ENCODE measurements at places on chromosomes 2 and 18.

- no peak for DNase-seq
Observed at GRCh38 chr18:79393635-79394533, 1.8 kb upstream of the NFATC1 start.

DNA sequence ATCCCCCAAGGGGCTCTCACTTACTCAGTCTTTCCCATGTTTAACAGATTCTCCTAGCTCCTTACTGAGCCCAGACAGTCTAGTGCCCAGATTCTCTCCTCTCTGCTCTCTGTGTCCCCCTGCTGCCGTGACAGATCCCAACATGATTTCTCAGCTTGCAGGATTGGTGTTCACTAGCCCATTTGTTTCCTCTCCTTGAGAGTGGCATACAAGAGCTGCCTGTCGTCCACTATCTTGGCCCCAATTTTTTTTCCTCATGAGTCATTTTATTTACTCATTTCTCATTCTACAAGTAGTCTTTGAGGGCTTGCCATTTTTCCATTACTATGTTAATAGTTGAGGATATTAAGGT is 199.9 kb upstream of the FN1 start:
- DNase-seq: no peak

GRCh38 chr18:34281290-34281689 is 56.6 kb upstream of the NOL4 start:
- DNase-seq: no peak

DNA sequence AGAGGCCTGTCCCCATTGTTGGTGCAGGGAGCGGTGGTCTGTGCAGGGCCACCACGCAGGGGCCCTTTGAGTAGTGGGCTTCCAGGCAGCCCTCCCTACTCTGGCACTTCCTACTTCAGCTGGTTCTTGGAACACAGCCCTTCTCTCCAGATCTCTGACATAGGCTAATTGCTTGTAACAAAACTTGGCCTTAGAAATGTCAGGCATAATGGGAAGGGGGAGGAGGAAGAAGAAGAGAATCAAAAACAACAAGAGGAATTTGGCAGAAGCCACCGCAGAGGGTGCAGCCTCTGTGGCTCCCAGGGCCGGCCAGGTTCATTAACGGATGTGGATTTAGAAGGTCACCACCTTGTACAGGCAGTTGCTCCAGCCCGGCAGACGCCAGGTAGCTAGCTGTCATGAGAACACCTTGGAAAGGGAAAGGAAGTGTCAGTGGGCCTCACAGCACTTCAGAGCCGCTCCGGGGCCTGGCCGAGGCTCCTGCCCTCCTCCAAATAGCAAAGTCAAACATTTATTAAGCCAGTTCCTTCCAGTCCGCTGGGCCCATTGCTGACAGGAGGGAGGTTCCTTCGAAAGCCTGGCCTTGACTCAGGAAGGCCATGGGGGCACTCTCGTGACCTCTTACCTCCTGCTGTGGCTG is 7.4 kb downstream of the BOD1L2 start:
- DNase-seq: no peak

DNA sequence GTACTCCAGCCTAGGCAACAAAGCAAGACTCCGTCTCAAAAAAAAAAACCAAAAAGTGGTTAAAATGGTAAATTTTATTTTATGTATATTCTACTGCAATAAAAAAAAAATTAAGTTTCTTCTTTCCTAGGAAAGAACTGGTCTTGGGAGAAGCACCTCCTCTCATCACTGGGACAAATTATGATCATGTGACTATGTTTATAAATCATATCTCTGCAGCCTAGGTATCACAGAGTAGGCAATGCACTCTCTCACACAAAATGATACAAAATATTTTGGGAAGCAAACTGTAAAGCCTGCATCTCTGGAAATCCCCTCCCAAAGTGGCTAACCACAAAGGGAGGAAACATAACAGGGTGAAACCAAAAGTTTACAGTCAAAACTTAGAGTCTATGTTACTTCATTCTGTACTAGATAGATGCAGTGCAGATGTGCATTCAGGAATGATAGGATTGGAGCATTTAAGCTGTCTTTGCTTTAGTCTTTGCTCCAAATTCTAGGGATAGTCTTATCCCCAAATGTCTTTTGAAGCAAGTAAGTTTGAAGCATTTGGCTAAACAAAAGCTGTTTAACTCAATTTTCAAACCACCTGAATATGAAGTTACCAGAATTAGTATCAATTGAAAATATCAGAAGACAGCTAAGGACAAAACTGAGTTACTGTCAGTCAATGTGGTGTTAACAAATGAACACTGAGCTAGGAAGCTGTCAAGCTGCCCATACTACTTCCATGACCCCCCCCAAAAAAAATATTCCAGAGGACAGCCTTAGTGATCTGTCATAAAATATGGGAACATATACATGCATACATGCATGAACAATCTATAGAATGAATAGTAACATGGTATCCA is 21.1 kb upstream of the MALT1 start:
- no peak for DNase-seq

- no peak for DNase-seq
Observed at GRCh38 chr2:142819411-142819810, 58.1 kb upstream of the KYNU start.

- DNase-seq: no peak
Observed at GRCh38 chr18:39732918-39733317, 2167.3 kb upstream of the CELF4 start.

- DNase-seq: no peak
Observed at GRCh38 chr2:158719403-158719802, 75.7 kb upstream of the DAPL1 start.

DNA sequence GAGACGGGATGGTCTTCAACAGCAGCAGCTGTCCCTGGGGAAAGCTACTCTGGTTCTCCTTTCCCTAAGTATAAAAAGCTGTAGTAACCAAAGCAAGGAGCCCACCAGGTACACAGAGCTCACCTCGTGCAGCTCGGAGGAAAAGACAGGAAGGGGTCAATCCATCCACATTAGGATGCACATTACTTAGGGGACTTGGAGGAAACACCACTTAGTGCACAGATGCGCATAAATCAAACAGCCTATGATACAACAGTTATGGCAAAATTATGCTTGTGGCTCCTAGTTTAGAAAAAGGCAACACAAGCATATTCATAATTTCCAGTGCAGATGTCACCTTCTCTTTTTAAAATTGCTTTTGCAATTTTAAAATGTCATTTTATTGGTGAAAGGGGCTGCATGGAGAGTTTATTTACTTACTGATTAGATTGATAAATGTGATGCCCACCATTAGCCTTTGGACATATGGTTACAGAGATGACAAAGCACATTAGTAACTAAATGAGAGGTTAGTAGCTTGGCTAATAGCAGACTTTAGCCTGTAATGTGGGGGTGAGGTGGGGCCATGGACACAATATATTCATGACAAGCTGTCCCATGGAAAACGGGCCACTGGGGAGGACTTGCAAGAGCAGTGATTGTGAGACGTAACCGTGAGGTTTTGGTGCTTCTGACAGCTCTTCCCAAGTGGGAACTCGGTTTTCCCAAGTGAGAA is 199.8 kb downstream of the MYT1L start:
- no peak for DNase-seq

- no peak for DNase-seq
Observed at GRCh38 chr18:9994026-9994570, 80.3 kb downstream of the VAPA start.

DNA sequence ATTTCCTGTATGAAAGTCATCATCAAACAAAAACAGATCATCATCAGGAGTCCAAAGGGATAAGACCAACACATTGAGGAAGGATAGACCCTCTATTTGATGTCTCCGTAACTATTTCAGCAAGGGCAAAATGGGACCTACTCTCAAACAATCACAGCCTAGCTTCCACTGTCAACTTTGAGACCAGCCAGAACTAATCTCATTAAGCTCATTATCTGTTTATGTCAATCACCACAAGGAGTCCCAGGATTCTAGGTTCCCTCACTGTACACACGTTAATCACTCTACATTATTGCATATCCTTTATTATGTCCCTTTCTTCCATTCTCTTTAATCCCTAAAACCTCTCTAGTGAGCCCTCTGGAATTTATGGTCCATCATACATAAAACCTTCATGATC is 370.3 kb upstream of the LINC00305 start:
- no peak for DNase-seq

GRCh38 chr2:45199973-45200372 is 190.7 kb upstream of the SIX2 start:
- DNase-seq: no peak

DNA sequence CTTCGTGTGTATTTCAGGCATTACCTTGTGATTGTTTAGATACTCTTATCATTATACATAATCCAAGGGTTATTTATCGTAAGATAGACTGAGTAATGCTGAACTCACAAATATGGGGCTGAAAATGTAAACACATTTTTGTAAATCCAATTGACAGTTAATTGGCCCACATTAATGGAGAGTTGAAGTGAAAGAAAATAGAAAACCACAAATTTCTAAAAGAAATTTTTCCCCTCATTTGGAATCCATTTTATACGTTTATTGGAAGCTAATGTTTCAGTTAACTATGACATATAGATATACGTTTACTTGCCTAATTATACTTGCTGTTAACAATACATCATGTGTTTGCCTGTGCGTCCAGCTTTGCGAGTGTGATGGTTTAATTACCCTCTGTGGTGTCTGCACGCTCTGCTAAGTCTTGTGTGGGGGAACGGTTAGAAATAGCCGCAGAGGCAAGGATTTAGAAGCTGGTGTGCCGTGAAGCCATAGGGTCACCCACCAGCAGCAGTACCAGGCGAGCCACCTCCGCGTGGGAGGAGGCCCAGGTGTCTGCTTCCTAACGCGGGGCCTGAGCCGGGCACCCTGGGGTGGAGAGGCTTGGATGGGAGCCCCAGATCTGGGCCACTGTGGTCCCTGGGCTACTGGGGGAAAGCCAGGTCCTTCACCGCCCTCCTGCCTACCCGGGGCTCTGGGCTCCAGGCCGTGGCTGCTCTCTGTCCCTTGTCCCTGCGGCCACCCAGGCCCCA is 38.0 kb downstream of the TSHZ1 start:
- no peak for DNase-seq

- DNase-seq: peak; percentile 76
Observed at GRCh38 chr18:62186499-62186773, 420 bp downstream of the PIGN start.

DNA sequence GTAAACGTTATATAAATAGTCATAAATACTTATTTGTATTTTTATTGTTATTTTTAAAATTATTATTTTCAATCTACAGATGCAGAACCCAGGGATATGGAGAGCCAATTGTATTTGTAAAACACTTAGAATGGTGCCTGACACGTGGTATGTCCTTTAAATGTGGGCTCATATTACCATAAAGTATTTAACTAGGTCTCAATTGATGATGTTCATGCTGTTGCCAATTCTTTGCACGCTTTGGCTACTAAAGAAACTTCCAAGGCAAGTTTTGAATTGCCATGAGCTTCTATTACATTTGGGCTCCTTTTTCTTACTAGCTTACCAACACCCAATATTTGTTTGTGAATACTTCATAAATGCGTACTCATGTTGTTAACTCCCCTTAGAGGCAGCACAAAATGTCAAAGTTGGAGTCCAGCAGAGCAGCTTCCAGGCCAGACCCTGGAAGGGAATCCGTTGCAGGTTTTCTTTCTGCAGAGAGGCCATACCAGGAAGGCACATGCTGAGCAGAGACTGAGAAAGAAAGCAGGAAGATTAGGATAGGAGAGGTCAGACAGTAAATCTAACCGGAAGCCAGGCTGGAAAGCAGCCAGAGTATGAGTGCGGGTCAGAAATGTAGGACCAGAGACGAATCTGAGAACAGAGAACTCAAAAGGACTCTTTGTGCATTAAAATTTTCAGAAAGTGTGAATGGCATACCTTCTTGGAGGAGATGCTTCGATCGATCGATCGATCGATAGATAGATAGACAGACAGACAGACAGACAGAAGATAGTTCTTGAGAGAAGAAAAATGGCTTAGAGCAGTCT is 4.2 kb upstream of the NOSTRIN start:
- DNase-seq: no peak

- DNase-seq: no peak
Observed at GRCh38 chr2:150528861-150529801, 41.7 kb upstream of the RND3 start.

DNA sequence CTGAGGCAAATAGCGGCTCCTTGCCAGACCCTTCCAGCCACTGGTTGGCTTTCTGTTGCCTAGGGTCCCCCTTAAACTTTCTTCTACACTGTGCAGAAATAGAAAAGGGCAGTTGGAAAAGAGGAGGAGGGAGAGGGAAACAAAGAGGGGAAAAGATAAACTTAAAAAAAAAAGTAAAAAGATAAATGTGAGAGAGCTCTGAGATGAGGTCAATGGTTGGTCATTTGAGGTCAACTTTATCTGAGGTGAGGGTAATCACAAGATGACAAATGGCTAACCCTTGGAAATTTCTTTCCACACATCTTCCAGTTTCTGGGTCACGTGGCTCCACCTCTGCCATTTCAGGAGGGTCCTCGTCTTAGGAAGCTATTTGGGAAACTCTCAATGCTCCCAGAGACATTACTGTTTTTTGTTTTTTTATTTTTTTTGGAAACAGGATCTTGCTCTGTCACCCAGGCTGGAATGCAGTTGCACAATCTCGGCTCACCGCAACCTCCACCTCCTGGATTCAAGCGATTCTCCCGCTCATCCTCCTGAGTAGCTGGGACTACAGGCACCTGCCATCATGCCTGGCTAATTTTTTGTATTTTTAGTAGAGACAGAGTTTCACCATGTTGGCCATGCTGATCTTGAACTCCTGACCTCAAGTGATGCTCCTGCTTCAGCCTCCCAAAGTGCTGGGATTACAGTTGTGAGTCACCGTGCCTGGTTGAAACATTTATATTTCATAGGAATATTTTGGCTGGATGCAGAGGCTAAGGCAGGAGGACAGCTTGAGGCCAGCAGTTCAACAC is 199.9 kb downstream of the TGIF1 start:
- DNase-seq: no peak

GRCh38 chr18:38244480-38244879 is 678.9 kb upstream of the CELF4 start:
- no peak for DNase-seq

DNA sequence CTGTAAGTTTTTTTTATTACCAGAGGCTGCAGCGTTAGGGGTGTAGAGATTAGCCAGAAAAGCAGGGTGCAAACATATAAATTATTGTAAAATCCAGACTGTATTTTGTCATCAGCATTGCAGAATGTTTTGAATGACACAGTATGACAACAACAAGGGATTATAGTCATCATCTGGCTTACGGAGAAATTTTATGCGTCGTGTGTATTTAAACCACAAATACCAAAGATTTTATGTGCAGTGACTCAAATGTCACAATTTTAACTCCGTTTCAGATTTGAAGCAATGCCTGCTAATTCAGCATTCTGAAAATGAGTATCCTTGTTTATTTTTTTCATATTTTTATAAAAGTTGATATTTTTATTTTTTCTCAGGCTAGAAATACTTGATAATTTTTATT is 19.4 kb upstream of the TMX3 start:
- DNase-seq: no peak
